ENCODE measurements at places on chromosomes 16 and 17.

DNA sequence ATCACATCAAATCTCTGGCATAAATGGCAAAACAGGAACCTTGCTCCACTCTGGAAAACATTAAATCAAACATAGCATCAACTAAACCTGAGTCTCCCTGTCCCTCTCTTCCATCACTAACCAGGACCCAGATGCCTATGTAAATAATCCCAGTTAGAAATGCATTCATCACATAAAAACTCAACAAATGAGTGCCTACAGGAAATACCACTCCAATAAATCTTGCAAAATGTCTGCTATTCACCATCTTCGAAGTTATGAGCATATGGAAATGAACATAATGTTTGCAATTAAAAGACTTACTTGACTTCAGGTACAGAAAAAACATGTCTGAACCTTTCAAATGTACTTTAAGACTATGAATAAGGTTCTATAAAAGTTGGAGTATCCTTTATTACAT is 425.0 kb downstream of the CDH11 start:
- DNase-seq = no peak

- no peak for DNase-seq
These were observed 40.5 kb upstream of the ATP2A3 start for GRCh38 chr17:4004517-4005295.

DNA sequence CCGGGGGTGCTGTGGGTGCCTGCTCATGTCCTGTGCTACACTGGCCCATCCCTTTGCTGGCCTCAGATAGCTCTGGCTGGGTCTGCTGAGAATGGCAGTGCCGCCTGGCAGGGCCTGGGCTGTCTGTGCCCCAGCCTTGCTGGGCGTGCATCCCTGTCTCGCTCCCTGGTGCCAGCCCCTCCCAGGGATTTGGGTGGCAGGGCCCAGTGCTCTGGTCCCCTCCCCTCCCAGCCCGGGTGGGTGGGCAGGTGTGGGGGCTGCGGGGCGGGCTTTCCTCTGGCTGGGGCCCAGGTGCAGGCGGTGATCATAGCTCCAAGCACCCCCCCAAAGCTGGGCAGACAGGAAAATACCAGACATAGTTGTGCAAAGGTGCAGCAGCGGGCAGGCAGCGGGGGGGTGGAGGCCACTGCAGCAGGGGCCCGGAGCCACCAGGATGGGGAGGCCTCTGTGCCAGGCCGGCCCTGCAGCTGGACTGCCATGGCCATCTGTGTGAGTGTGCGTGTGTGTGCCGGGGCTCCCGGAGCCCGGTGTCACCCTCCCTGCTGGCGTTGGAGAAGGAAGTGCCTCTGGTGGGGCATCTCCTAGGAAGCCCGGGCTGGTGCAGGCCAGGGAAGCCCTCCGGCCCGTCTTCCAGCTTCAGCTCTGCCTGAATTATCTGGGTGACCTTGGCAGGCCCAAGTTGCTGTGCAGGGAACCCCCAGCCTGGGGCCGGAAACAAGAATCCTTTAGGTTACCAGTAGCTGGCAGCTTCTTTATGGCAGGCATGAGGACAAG is 7.4 kb downstream of the GLIS2 start:
- no peak for DNase-seq

- DNase-seq = no peak
These were observed 19.7 kb downstream of the GOSR2 start for GRCh38 chr17:46942441-46943217.

- DNase-seq = no peak
These were observed 43.8 kb upstream of the NDRG4 start for GRCh38 chr16:58456193-58456592.

DNA sequence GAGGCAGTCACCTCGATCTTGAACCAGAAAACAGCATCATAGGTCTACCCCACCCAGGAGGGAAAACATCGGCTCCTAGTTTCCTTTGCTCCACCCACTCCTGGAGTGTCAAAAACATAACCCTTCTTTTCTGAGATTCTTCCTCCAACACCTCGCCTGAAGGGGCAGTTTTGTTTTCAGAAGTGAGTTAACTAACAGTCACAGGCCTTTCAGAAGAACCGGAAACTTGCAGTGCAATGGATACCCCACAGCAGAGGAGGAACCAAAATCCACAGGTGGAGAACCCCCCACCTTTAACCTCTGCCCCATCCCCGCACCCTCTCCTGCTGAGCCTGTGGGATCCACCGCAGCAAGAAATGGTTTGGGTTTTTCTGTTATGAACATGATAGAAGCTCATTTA is 7.8 kb upstream of the TEX2 start:
- no peak for DNase-seq

GRCh38 chr16:10992112-10992511 is 47.7 kb downstream of the CLEC16A start:
- no peak for DNase-seq

GRCh38 chr17:55161935-55162555 is 102.7 kb upstream of the HLF start:
- peak; percentile 39 for DNase-seq

GRCh38 chr16:73058616-73059409 is 10.9 kb upstream of the ZFHX3 start:
- peak; percentile 10 for DNase-seq
